Transverse colon (tissue), 4 donors: ENCODE measurements at places on chromosomes 16 and 17. TPM values are rescaled to one million over a fixed set of nuclear protein-coding genes. Genes with fewer than 3 reads are reported as not detected.
A peak's percentile ranks its signal among the peaks of the same experiment; 100 is the strongest.

GRCh38 chr17:51745993-51746392 is 412.5 kb downstream of the CA10 start:
- no peaks in the 10 kb centered on the region for H3K36me3 ChIP-seq
- no peaks in the 10 kb centered on the region for H3K4me1 ChIP-seq
- DNase-seq: no peak
- H3K27me3 ChIP-seq: no peaks in the 10 kb centered on the region

The CHST4 gene
- total RNA-seq: not detected

GRCh38 chr17:18968945-18969887 is 17.3 kb downstream of the SLC5A10 start:
- H3K27ac ChIP-seq: peak overlapping the region; percentile 80
- H3K36me3 ChIP-seq: no peaks in the 10 kb centered on the region
- peaks cover 17% of the 10 kb centered on the region for H3K4me1 ChIP-seq
- no peak overlapping the region for H3K4me3 ChIP-seq
- peak; percentile 91 for DNase-seq

- H3K4me3 ChIP-seq: no peak overlapping the region
- H3K4me1 ChIP-seq: peaks cover 7% of the 10 kb centered on the region
- no peaks in the 10 kb centered on the region for H3K36me3 ChIP-seq
- H3K27me3 ChIP-seq: no peaks in the 10 kb centered on the region
These were observed 136.0 kb upstream of the TNRC6C start for GRCh38 chr17:77822302-77823030.

DNA sequence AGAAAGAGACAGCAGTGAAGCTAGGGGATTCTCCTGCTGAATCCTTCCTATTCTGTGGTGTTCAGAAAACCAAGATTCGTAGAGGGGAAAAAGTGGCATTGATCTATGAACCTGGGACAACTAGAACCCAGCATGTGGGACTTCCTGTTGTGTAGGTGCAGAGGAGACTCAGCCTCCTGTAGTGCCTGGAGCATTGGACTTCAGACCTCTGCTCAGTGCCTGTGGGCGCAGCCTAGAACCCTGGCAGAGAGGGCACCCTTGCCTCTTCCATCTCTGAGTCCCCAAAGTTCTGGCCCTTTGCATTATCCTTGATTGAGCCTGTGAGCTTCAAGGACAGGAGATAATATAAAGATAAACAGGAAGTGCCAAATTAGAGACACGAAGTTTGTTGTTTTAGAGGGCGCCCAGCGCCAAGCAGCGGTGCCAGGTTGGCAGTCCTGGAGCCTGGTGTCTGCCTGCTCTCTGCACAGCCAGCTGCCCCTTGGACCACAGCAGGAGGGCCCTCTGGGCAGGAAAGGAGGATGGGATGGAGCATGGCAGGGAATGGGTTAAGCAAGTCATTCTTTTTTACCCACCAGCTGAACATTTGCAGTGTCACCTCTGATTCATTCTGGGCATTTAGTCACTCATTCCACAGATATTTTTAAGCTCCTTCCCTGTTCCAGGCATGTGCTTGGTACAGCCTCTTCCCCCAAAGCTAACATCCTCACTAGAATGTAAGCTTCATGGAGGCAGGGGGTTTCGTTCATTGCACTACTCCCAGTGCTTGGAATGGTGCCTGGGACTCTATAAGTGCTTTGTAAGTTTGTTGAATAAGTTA is 11.9 kb upstream of the SP6 start:
- H3K36me3 ChIP-seq: no peaks in the 10 kb centered on the region
- no peak for DNase-seq
- H3K4me3 ChIP-seq: no peak overlapping the region
- peaks cover 13% of the 10 kb centered on the region for H3K27me3 ChIP-seq
- no peak overlapping the region for H3K27ac ChIP-seq

- no peaks in the 10 kb centered on the region for H3K27me3 ChIP-seq
- H3K27ac ChIP-seq: no peak overlapping the region
These were observed 39.4 kb downstream of the PLCG2 start for GRCh38 chr16:81818568-81818896.

The PRDM7 gene
- total RNA-seq: not detected

- H3K36me3 ChIP-seq: no peaks in the 10 kb centered on the region
- DNase-seq: no peak
- H3K4me1 ChIP-seq: peaks cover 31% of the 10 kb centered on the region
These were observed 1.1 kb downstream of the TK2 start for GRCh38 chr16:66548868-66549267.

DNA sequence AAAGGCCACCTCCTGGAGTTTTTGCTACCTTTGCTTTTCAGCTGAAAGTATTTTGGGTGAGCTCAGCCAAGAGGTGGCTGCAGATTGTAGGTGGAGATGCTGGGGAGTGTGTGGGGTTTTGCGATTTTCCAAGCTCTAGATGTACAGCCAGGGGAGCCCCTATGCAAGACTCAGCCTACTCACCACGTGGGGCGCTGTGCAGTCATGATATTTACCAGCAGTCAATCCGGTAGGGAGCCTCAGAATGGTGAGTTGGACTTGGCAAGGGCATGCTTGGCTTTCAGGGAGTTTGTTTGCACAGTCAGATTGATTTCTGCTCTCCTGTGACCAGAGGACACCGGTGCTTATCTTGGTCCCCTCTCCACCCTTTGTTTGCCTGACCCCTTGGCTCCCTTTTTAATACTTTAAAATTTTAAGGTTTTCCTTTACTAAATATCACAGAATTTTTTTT is 175.3 kb downstream of the UTP18 start:
- no peak overlapping the region for H3K27ac ChIP-seq
- H3K36me3 ChIP-seq: no peaks in the 10 kb centered on the region
- H3K4me3 ChIP-seq: no peak overlapping the region
- H3K4me1 ChIP-seq: no peaks in the 10 kb centered on the region
- no peaks in the 10 kb centered on the region for H3K27me3 ChIP-seq

The FZD2 gene
- total RNA-seq: not detected

GRCh38 chr17:21165922-21166594 is 39.3 kb downstream of the DHRS7B start:
- peaks cover 31% of the 10 kb centered on the region for H3K4me1 ChIP-seq
- H3K27ac ChIP-seq: peak overlapping the region; percentile 71
- DNase-seq: no peak

The KCNJ2 gene
- 15.4 TPM for total RNA-seq

The XYLT1 gene
- total RNA-seq: 44.6 TPM

GRCh38 chr16:21628121-21628726 is 24.2 kb downstream of the IGSF6 start:
- H3K36me3 ChIP-seq: peaks cover 23% of the 10 kb centered on the region
- no peak overlapping the region for H3K27ac ChIP-seq
- H3K4me3 ChIP-seq: no peak overlapping the region
- H3K27me3 ChIP-seq: no peaks in the 10 kb centered on the region
- H3K4me1 ChIP-seq: peaks cover 7% of the 10 kb centered on the region
